ENCODE measurements at places on chromosomes 4 and X.

DNA sequence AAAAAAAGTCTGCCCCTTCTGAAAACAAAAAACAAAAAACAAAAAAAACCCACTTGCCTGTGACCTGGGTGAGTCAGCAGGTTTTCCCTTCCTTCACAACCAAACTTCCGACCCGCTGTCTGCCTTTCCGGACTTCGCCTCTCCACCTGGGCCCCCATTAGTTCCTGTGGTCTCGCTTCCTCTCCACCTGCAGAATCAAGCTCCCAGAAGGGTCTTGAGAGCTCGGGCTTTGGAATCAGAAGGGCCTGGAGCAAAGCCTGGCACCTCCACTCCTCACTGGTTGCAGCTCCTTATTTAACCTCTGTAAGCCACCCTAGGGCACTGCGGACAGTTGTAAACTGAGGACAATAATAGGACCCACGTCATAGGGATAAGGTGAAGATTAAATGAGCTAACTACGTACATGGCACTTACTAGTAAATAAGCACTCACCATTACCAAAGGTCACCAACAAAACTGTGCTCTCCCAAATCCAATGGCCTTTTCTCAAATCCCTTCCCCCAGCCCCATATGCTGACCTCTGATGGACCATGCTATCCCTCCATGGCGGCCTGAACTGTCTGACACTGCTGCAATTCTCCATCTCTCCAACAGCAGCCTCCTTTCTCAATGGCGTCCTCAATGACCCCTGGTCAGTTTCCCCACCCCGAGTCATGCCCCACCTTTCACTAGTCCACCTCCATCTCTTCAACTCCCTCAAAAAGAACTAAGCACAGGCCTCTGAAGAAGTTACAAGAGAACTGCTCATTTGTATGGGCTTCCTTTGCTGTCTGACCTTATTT is 64.2 kb downstream of the IRF2 start:
- DNase-seq: peak; percentile 50

DNA sequence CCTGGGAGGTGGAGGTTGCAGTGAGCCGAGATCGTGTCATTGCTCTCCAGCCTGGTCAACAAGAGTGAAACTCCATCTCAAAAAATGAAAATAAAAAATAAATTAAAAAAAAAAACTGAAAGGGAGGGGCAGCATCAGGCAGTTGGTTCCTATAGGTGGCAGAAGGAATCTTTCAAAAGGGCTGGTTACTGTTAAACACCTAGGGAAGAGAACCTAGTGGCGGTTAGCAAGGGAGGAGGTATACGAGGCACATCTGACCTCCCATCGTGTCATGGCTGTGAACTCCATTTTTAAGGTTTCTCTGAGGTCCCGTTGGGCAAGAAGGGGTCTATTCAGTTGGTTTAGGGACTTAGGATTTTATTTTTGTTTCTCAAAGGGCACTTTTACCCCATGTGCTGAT is 150.1 kb downstream of the SLC7A11 start:
- no peak for DNase-seq

GRCh38 chr4:8368998-8369397 is 71.5 kb downstream of the ACOX3 start:
- DNase-seq: no peak

- DNase-seq: no peak
Measured at GRCh38 chr4:1759170-1759817, 33.8 kb upstream of the FGFR3 start.

DNA sequence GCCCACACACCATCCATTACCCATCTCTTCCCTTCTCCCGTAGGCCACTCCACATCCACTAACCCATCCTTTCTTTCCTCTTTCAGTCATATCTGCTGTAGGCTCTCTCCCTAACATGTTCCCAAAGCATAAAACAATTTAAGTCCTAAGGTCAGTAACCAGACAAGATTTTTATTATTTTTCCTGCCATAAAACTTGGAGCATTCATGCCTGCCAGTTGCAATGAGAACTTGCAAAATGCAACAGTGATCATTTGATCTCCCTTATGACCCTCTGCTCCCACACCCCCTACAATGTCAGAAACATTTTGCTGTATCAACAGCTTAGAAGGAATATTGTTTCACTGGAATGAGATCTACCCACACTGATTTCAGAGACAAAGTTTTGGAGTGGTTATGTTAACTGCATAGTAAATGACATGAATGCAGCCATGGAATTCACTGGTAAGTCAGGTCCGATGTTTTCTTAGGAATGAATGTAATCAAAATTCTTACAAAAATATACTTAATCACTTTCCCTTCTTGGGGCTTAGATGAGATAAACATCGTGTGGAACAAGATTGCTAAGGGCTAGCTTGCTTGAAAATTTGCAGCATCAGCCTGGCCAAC is 5.7 kb downstream of the NIPAL1 start:
- DNase-seq: no peak

DNA sequence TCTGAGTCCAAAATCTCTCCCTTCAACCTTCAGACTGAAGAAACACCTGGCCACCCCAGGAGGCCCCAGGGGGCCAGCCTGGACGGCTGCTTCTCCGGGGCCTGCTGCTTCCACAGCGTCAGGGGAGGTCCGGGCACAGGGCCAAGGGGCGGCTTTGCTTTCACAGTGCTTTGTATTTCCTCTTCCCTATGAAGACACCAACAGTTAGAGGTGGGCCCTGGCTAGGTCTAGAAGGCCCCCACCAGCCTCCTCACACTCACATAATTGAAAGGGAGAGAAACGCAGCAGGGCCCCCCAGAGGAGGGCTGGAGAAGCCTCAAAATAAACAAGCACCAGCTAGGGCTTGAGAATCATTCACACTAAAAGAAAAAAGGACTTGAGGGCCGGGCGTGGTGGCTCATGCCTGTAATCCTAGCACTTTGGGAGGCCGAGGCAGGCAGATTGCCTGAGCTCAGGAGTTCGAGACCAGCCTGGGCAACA is 17.8 kb downstream of the SCD5 start:
- no peak for DNase-seq

- no peak for DNase-seq
Measured at GRCh38 chr4:176817204-176817603, 24.5 kb upstream of the VEGFC start.

DNA sequence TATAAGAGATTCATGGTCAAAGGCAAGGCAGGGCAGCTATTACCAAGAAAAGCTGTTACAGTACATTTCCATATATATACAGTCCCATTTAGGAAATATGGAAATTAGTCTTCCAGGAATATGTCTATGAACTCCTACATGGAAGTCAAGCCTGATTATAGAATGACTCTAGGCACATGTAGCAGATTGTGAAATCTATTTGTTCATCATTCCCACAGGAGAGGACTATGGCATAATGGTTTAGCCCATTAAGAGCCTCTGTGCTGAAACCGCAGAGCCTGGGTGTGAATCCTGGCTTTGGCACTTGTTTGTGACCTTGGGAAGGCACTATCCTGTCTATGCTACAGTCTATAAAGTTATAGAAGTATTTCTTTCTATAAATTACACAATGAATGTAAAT is 764.8 kb downstream of the RAPGEF2 start:
- DNase-seq: no peak

DNA sequence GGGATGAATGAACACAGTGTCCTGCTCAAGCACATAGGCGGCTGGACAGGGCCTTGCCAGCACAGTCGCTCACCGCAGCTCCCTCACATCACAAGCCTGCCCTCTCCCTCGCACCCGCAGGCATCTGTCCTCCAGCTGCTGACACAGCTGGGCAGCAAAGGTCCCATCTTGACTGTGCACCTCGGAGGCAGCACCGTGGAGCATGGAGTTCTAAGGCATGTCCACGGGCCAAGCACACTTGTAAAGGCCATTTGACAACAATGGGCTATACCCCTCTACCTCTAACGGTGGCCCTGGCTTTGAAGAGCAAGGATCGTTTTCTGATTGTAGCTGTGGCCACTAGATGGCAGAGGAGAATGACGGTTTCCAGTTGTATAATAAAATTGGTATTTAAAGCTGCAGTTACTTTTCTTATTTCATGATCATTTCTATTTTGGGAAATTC is 53.8 kb downstream of the APLN start:
- no peak for DNase-seq

- DNase-seq: no peak
Measured at GRCh38 chr4:184021389-184021788, 116.3 kb downstream of the STOX2 start.

GRCh38 chr4:14180983-14181601 is 553.6 kb upstream of the BOD1L1 start:
- no peak for DNase-seq

DNA sequence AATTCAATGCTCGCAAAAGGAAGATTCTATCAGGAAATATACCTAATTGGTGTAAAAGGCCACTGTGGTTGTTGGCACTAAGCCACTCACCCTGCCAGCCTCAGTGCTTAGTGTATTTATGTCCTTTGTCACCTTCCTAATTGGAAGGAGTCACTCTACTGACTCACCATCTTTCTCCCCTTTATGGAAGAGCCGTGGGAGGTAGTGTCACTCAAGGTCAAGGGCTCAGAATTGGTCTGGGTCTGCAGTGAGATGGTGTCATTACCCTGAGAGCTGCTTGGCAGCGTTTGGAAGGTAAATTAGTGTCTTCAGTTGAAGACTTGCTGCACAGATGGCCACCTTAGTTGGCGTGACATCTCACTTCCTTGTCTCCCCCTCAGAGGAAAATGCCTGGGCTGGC is 41.7 kb upstream of the CDKN2AIP start:
- peak; percentile 35 for DNase-seq

DNA sequence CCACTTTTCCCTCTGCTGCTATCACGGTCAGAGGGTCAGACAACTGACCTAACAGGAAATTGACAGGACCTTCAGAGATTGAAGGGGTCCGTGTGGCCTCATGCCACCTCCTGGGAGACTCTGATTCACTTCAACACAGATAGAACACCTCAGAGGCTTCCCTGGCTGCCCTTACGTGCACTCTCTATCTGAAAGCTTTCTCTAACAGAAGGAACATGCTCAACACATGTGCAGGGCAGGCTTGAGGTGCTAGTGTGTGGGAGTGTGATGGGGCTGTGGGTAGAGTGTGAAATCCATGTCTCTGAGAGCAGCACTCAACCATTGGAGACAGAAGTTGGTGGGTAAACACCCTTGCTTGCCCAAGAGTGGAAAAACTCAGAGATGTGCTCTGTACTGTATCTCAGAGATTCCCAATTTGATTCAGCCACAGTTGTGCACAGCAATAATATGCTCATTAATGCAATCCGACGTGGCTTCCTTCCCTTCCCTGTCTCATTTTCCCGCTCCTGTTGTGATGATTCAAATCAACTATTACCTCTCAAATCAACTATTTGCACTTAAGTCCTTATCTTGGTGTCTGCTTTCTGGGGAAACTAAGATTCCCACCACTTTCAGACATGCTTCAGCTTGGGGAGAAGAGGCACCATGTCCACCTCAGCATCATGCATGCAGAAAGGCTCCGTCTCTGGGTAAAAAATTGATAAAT is 62.0 kb upstream of the MAGEB2 start:
- no peak for DNase-seq

DNA sequence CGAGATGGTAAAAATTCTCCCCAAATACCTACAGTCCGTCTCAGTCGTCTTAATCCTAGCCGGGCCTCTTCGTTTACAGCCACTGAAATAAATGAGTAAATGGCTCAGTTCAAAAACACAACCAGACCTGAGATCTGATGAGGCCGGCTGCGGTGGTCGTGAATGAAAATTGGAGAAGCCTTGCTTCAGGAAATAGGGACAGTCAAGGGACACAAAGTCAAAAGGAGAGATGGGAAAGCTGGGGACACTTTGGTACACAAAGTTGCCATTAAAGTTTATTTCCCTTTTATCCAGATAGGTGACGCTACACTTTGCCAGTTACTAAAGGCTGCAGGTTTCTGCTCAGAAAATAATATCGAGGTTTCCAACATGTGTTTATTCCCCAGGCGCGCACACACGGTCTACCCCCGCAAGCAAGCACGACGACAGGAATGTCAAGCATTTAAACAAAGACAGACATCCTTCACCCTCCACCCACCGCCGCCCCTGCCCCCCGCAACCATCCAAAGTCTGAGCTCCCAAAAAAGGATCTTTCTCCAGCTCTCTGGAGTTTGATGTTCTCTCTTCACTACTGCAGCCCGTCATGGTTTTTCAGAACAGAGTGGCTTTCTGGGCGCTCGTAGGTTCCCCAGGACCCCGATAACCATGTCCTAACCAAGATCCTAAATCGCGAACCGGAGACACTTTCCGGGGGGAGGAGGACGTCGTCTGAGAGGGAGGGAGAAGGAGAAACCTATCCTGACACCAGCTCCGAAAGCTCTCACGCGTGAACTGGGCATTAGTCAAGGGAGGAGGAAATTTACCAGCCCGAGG is 1.3 kb upstream of the PCDH7 start:
- no peak for DNase-seq

DNA sequence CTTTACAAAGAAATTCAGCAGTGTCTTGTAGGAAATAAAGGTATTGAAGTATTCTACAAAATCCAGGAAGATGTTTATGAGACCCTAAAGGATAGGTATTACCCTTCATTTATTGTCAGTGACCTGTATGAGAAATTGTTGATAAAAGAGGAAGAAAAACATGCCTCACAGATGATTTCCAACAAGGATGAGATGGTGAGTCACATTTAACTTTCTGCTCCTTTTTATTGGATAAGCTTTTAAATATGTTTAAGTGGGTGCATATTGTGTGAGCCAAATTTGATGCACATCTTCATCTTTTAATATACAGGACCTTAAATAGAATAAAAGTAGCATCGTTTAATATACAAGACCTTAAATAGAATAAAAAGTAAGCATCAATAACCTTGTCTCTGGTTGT is 72.1 kb downstream of the LRP2BP start:
- no peak for DNase-seq

- DNase-seq: no peak
Measured at GRCh38 chr4:187183346-187183745, 459.7 kb upstream of the FAT1 start.

DNA sequence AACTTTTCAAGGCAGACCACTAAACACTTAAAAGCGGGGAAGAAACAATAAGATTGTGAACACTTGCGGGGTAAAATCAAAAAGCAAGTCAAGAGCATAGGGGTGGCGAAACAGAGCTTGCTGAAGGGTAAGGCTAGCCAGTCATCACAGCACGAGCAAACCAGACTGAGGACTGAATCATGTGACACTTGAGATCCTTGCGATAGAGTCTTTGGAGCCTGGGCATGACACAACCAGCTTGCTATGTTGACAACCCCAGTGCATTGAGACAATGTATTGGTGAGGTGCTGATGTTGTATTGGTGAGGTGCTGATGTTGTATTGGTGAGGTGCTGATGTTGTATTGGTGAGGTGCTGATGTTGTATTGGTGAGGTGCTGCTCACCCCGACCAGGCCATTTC is 72.3 kb downstream of the SLIT2 start:
- DNase-seq: no peak

DNA sequence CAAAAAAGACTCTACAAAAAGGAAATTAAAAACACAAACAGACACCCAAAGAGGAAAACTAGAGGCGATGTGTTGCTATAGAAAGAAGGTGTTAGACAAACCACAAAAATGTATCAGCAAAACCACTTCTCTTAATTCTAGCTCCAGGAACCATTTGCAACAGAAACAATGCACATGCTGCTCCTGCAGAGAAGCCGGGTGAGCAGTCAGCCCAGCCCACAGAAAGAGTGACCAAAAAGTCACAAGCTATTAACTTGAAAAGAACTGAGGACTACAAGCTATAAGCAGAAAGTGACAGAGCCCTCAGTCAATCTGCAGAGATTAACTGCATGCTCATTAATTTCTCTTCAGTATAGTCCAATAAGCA is 96.2 kb upstream of the KLHL13 start:
- no peak for DNase-seq

GRCh38 chr4:16225167-16225862 is 956 bp downstream of the TAPT1 start:
- DNase-seq: no peak
